ENCODE measurements at places on chromosomes 3 and 15.

GRCh38 chr3:6282918-6283317 is 578.0 kb upstream of the GRM7 start:
- DNase-seq: no peak

GRCh38 chr3:43185274-43185982 is 79.5 kb upstream of the POMGNT2 start:
- no peak for DNase-seq

GRCh38 chr3:42814914-42815507 is 5.8 kb downstream of the ACKR2 start:
- no peak for DNase-seq

DNA sequence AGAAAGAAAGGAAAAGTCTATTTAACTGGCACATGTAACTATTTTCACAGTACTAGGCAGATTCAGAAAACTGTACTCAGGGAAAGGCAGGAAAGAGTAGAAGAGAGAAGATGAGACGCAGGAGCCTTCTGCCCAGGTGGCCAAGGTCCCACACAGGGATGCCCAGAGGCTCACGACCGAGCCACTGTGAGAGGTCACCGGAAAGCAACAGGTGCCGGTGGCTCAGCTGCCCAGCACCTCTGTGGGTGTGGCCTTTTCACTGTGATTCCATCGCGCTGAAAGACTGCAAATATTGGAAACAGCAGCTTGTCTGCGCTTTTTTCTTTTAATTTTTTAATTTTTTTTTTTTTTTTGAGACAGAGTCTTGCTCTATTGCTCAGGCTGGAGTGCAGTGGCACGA is 226.8 kb downstream of the OCA2 start:
- no peak for DNase-seq

DNA sequence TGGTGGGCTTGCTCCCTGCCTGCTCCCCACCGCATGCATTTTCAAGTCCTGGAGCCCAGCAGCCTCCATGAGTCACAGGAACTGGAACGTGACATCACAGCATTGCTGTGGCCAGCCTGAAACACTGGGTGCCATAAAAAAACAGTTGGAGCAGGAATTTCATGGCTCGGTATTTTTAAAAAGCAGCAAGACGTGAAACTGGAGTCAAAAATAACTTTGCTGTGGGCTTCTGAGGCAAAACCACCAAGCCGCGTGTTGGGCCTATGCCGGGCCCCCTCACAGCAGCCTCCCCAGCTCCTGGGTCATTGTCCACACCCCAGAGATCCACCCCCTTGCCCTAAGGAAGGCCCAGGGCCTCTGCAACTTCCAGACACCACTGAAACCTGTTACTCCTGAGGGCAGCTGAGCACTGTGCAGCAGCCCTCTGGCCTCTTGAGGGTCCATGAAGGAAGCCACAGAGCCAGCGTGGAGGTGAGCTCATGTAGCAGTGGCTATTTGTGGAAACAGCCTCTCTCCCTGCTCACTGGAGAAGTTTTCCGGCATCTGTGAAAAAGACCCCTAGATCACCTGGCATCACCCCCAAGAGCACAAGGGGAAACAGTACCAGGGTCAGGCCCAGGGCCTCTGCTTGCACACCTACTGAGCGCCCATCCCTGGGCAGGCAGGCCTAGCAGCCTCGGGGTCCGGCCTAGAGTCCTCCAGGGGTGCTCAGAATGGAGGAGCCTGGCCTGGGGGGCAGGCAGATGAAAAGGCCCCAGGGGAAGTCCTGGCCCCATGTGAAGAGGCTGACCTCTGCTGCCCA is 34.0 kb upstream of the DUSP7 start:
- DNase-seq: no peak

DNA sequence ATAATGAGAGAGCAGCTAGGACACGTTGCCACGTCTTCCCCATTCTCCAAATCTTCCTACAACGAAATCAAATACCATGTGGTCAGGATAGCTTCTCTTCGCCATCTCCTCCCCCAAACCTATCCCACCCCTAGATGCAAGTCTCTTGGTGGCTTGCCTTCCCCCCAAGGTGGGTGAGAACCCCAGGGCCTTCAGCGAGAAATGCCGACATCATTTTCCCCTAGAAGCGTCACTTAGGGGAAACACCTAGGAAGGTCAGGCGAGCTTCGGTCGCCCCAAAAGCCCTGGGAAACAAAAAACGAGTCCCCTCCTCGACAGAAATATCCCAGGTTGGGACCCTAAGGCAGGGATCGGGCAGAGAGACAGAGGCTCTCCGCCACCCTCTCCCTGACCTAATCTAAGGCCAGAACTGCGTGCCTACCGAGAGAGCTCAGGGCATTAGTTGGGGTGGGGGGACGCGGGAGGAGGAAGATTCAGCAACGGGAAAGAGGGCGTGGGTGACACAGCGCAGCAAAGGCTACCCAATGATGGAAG is 502 bp downstream of the DPH3 start:
- no peak for DNase-seq

DNA sequence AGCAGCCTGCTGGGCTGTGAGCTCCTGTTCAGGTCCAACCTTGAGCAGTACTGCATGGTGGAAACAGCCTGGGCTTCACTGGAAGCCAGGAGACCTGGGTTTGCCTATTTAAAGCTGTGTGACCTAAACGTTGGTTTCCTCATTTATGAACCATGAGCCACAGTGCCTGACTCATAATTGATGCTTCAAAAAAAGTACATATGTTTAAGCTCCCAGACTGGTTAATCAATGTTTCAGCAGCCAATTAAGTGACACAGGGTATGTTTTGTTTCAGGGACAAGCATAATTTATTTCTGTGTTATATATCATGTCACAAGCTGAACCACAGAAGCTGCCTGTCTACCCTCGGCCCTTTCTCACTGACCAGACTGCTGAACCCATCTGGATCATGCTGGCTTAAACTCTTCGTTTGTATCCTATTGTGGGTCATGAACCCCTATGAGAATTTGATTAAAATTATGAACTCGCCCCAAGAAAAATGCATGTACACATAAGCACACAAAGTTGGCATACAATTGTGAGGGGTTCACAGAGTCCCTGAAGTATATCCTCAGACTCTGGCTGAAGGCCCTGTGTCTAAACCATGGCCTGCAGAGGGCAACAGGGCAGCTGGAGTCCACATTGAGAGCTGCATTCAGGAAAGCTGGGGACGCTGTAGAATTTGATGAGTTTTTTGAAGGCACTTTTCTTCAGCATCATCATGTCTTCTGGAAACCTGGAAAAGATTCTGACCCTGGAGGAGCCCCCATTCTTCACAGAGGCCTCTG is 23.7 kb downstream of the HDC start:
- DNase-seq: no peak

GRCh38 chr3:184642631-184643285 is 69.1 kb downstream of the MAGEF1 start:
- no peak for DNase-seq

GRCh38 chr3:161630794-161631193 is 134.2 kb downstream of the OTOL1 start:
- DNase-seq: no peak

DNA sequence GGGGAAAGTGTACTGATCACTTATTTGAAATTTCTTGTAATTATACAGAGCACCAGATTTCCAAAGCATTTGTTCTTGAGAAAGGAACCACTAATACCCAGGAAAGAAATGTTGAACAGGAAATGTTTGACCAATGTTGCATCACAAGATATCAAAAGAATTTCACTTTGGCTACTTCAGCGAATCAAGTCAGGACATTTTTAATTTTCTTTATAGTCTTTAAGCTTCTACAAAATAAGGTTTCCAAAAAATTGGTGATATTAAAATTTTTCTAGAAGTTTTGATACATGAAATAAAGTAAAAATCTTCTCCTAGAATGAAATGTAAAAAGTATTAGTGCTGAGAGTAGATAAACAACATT is 421.9 kb downstream of the MECOM start:
- DNase-seq: no peak

- DNase-seq: no peak
Observed at GRCh38 chr3:136644212-136644611, 108.0 kb downstream of the STAG1 start.

- DNase-seq: no peak
Observed at GRCh38 chr3:139439278-139439677, 37.0 kb downstream of the RBP2 start.

GRCh38 chr3:184525337-184526087 is 36.1 kb upstream of the EPHB3 start:
- DNase-seq: no peak

DNA sequence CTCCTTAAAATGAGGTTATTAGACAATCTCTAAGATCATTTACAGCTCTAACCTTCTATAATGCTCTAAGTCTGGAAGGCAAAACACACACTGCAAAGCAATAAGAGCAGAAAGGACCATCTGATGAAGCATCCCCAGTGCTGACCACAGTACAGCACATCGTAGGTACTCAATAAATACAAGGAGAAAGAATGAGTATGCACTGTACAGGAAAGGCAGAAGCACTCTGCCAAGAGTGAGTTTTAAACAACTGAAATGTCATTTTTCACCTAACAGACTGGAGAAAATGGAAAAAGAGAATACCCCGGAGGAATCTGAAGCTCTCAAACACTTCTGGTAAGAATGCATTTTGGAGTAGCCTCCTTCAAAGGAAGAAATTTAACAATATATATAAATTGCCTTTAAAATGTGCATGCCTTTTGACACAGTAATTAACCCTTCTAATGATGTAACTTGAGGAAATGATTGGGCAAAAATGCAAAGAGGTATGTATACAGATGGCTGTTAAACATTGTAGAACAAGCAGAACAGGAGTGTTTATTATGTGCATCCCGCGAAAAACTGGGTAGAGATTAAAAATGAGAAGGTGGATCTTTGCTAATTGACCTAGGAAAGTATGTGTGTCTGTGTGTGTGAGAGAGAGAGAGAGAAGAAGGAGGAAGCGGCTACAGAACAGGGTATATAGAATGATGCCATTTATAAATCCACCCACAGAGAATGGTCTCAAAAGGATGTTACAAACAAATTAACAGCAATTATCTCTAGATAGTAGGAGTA is 8.0 kb upstream of the OXTR start:
- no peak for DNase-seq

- DNase-seq: no peak
Observed at GRCh38 chr3:15941958-15942357, 144.2 kb upstream of the ANKRD28 start.

- DNase-seq: no peak
Observed at GRCh38 chr3:8286086-8286485, 215.5 kb upstream of the LMCD1 start.

DNA sequence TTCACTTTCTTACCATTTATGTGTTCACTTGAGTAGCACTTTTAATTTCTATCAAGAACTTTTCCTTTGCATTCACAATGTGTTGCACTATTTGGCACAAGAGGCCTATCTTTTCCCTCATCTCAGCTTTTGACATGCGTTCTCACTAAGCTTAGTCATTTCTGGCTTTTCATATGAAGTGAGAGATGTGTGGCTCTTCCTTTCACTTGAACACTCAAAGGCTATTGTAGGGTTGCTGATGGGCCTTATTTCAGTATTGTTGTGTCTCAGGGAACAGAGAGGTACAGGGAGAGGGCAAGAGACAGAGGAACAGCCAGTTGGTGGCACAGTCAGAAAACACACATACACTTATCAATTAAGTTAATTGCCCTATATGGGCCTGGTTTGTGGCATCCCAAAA is 127.4 kb upstream of the MLF1 start:
- no peak for DNase-seq

GRCh38 chr3:134362221-134362620 is 12.0 kb downstream of the AMOTL2 start:
- DNase-seq: no peak

- DNase-seq: no peak
Observed at GRCh38 chr3:12969486-12969885, 103.7 kb downstream of the IQSEC1 start.

DNA sequence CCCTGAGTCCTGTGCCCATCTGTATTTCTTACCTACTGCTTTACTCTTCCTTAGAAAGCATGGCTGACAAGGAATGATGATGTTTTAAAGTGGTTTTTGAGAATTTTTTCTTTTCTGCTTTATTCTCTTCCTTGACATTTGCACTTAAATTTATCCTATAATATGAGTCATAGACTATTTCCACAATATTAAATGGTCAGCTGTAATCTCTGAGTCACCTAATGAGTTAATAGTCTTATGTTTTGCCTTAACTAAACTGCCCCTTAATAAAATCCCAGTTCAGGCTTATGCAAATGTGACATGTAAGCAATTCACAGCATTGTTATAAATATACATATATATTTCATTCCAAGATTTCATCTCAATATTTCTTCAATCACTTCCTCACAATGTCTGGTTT is 23.8 kb downstream of the MEIS2 start:
- no peak for DNase-seq

GRCh38 chr3:8608791-8609467 is 35.7 kb downstream of the SSUH2 start:
- DNase-seq: no peak

DNA sequence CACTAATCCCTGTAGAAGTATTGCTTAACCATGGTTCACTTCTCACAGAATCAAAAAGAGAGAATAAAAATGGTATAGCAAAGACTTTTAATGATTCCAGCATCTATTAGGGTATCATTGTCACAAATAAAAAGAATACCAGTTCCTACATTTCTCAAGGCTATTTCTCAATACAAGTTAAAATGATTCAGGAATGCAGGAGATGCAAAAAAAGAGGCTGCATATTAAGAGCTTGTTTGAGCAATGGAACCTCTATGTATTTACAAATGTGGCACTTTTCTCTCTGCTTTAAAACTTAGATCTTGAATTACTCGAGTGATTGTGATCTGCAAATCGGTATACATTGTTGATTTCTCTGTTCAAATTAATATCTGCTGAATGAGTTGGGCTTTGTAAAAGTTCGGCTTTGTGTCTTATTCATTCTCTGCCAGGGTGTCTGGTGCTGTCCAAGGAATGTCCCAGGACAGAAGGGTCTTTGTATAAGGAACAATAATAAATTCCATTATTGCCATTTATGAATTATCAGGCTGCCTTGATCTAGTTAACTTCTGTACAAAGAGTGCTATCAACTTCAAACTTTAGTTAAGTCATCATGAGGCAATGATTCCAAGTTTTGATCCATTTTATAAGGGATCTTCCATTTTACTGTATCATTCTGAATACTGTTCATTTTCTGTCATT is 364.2 kb downstream of the RBMS3 start:
- no peak for DNase-seq

DNA sequence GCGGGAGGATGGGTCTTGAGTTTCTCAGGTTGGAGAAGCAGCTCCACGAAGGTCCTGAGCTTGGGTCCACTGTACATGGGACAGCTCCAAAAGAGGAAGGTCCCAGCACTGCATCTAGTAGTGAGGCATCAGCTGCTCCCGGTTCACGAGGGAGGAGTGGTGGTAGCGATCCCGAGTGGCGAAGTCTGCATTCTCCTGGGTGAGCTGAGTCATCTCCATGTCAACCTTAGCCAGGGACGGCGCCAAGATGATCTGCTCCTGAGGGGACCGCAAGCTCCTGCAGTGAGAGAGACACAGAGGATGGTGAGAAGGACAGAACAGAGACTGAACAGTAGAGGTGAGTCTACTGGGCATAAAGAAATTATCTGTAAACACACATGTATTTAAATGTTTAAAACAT is 28.0 kb upstream of the HEG1 start:
- DNase-seq: no peak
